ENCODE measurements at places on chromosomes 13 and 19.

DNA sequence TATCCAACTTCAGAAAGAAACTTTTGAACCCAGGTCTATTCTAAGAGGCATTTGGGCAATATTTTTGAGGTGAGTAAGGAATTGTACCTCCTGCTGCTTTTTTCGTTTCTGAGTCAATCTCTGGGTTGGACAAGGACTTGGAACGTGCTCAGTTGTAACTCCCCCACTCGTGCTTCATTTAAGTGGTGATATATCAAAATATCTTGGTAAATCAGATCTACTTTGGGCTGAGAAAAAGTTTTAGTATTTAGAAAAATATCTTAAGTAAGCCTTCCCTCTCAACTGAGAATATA, 728.9 kb downstream of the EFNB2 start:
- peak; percentile 62 for DNase-seq

- DNase-seq = no peak
Observed at GRCh38 chr13:25397763-25398162, 26.0 kb downstream of the ATP8A2 start.

DNA sequence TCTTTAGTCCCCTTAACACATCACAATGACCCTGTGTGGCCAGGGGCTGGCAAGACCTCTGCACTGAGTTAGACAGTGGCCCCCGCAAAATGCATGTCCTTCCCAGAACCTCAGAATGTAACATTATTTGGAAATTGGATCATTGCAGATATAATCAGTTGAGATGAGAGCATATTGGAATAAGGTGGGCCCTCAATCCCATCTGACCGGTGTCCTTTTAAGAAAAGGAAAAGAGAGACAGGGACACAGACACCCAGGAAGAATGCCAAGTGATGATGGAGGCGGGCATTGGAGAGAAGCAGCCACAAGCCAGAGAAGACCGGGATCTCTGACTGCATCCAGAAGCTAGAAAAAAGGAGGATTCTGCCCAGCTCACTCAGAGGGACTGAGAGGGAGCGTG, 1.8 kb downstream of the FAM187B start:
- no peak for DNase-seq

GRCh38 chr19:972281-972680, 11.9 kb upstream of the WDR18 start:
- no peak for DNase-seq

GRCh38 chr19:2491130-2491801, 15.3 kb downstream of the GADD45B start:
- peak; percentile 92 for DNase-seq

GRCh38 chr13:24323036-24323738, 13.8 kb downstream of the C1QTNF9 start:
- DNase-seq = no peak

DNA sequence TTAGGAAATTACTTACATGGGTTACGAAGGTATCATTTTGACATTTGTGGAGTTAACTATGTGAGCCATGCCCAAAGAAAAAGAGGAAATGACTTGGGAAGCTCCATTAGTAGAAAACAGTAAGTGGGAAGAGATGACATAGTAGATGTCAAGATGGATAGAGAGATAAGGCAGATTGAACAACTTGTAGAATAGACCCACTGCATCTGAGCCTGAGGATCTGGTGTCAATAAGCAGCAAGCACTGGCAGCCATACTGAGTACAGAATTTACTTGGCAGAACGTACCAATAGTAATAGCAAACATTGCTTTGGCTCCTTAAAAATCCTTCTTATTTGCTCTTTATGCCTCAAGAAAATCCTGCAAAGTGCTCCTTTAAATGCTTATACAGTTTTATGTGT, 203.8 kb downstream of the GPC6 start:
- no peak for DNase-seq

Measured in astrocyte of the spinal cord (primary cell).